Neural crest cell (in vitro differentiated cells): ENCODE measurements at places on chromosomes 7 and 10. TPM values are rescaled to one million over a fixed set of nuclear protein-coding genes. Genes with fewer than 3 reads are reported as not detected.

GRCh38 chr10:17599089-17599488 lies 18.1 kb downstream of the HACD1 start:
- no peaks in the 10 kb centered on the region for H3K4me1 ChIP-seq
- no peaks in the 10 kb centered on the region for H3K36me3 ChIP-seq
- H3K27ac ChIP-seq, result no peak overlapping the region

PILRB gene
- total RNA-seq, result 36.5 and 36.6 TPM in 2 replicates

GRCh38 chr10:84344526-84344925 lies 16.1 kb downstream of the CCSER2 start:
- H3K27ac ChIP-seq, result no peak overlapping the region
- H3K4me3 ChIP-seq, result no peak overlapping the region
- DNase-seq, result no peak
- H3K36me3 ChIP-seq, result peaks cover 13% of the 10 kb centered on the region

DNA sequence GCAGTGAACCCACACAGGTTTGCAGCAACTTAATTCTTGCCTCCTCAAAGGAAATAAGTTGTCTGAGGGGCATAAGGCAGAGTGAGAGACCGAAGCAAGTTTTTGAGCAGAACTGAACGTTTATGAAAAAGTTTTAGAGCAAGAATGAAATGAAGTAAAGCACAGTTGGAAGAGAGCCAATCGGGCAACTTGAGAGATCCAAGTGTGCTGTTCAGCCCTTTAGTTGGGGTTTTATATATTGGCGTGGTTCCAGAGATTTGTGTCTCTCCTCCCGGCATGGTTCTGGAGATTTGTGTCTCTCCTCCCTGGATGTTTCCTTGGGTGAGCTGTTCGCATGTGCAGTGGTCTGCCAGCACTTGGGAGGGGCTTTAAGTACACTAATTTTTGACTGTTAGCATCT lies 141.4 kb upstream of the DGKB start:
- H3K4me1 ChIP-seq, result no peaks in the 10 kb centered on the region
- no peak overlapping the region for H3K27ac ChIP-seq
- H3K36me3 ChIP-seq, result no peaks in the 10 kb centered on the region
- no peak overlapping the region for H3K4me3 ChIP-seq
- no peaks in the 10 kb centered on the region for H3K27me3 ChIP-seq

SRRM3 gene
- 4.6 and 4.9 TPM in 2 replicates for total RNA-seq

DNA sequence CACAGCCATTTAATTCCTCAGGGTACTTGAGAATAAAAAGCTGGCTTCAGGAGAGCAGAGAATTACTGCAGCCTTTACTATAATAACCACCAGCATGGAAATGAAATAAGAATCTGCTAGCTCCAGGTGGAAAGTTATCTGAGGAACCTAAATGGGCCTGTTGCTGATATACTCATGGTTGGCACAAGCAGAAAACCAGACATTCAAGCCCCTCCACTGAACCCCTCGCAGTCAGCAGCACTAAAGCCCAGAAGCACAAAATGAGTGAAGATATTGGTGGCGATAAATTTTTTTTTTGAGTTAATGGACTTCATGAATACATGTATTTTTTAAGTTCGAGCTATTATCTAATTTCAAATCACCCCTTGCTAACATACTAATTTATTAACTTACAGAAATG lies 303.9 kb upstream of the NRP1 start:
- no peak overlapping the region for H3K4me3 ChIP-seq
- no peak for DNase-seq
- H3K36me3 ChIP-seq, result no peaks in the 10 kb centered on the region
- H3K4me1 ChIP-seq, result no peaks in the 10 kb centered on the region

GRCh38 chr7:129169171-129169671 lies 19.2 kb upstream of the SMO start:
- peaks cover 17% of the 10 kb centered on the region for H3K4me1 ChIP-seq
- peak overlapping the region; percentile 93 for H3K27ac ChIP-seq
- H3K27me3 ChIP-seq, result peaks cover 23% of the 10 kb centered on the region
- peaks cover 2% of the 10 kb centered on the region for H3K36me3 ChIP-seq
- peak; percentile 40 for DNase-seq

DNA sequence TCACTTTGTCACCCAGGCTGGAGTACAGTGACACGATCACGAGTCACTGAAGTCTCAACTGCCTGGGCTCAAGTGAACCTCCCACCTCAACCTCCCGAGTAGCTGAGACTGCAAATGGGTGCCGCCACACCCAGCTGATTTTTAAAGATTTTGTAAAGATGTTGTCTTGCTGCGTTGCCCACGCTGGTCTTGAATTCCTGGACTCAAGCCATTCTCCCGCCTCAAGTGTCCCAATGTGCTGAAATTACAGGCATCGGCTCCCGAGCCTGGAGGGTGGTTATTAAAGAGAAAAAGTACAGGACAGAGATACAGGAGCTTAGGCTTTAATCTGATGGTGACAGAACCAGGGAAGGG lies 55.1 kb downstream of the KCTD7 start:
- no peak overlapping the region for H3K27ac ChIP-seq
- H3K36me3 ChIP-seq, result peaks cover 7% of the 10 kb centered on the region
- DNase-seq, result no peak
- H3K4me3 ChIP-seq, result peak overlapping the region; percentile 79
- no peaks in the 10 kb centered on the region for H3K27me3 ChIP-seq

NANOS1 gene
- total RNA-seq, result 2.8 and 3.0 TPM in 2 replicates

DNA sequence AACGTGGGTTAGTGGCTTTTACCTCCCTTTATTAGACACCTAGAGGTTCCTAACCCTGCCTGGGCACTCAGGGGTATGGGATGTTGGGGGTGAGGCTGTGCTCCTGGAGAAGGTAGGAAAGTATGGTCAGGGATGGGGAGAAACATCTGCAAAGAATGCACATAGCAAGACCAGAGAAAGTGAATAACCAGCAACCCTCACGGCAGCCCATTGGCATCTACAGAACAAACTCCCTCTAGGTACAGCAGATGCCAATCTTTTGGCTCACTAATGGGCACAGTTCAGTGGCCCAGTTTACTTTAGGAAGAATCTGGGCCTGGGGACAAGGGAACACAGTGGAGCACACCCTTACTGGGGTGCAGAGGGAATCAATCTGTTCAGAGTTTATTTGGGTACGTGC lies 143.9 kb downstream of the JAZF1 start:
- peaks cover 9% of the 10 kb centered on the region for H3K27me3 ChIP-seq
- no peak overlapping the region for H3K4me3 ChIP-seq
- DNase-seq, result no peak
- H3K27ac ChIP-seq, result no peak overlapping the region

DNA sequence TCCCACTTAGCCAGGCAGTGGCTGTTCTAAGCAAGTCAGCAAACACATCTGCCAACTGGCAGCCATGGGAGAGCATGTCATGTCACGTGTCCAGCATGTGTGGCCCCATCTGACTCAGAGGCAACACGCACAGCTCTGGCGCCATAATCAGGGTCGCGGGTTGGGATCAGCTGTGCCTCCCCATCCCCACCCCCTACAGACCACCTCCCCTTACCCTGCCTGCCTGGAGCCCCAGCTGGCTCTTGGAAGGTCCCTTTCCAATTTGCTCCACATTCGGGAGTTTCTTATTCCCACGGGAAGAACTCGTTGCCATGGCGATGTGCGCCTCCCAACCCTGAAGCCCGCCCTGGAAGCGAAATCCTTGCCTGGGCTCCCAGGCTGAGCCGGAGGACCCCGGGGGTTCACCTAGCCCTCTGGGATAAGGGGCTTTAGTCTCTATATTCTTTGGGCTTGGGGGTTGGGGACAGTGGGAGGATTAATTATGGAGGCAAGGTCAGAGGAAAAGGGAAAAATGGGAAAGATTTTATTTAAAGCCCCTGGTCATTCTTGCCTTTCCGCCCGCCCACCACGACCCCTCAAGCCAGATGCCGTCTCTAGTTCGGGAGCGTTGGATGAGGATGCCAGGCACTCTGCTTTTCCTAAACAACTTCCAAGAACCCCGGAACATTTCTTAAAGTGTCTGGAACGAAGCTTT lies 283.7 kb downstream of the ZEB1 start:
- peaks cover 5% of the 10 kb centered on the region for H3K4me1 ChIP-seq
- peak; percentile 45 for DNase-seq
- no peaks in the 10 kb centered on the region for H3K27me3 ChIP-seq
- H3K36me3 ChIP-seq, result no peaks in the 10 kb centered on the region
- H3K4me3 ChIP-seq, result peak overlapping the region; percentile 90
- peak overlapping the region; percentile 90 for H3K27ac ChIP-seq

GRCh38 chr10:10394933-10395658 lies 622.6 kb upstream of the CELF2 start:
- no peaks in the 10 kb centered on the region for H3K4me1 ChIP-seq
- no peaks in the 10 kb centered on the region for H3K27me3 ChIP-seq
- H3K4me3 ChIP-seq, result no peak overlapping the region
- H3K27ac ChIP-seq, result no peak overlapping the region
- peaks cover 2% of the 10 kb centered on the region for H3K36me3 ChIP-seq
- DNase-seq, result no peak

AMPH gene
- total RNA-seq, result 32.4 and 33.7 TPM in 2 replicates

CUBN gene
- total RNA-seq, result 1.6 and 2.2 TPM in 2 replicates
